ENCODE measurements at places on chromosomes 1 and 21. TPM values are rescaled to one million over a fixed set of nuclear protein-coding genes. Genes with fewer than 3 reads are reported as not detected.

Gene PIK3CD
- 280 TPM for total RNA-seq

Gene NECTIN4
- not detected for total RNA-seq

Gene LCE4A
- total RNA-seq: not detected

Gene TRAPPC10
- total RNA-seq: 93.2 TPM

Gene CYP4Z1
- total RNA-seq: not detected

Gene UTS2
- total RNA-seq: not detected

Gene CFAP298
- total RNA-seq: 40.3 TPM

Gene WDR64
- total RNA-seq: 0.10 TPM

DNA sequence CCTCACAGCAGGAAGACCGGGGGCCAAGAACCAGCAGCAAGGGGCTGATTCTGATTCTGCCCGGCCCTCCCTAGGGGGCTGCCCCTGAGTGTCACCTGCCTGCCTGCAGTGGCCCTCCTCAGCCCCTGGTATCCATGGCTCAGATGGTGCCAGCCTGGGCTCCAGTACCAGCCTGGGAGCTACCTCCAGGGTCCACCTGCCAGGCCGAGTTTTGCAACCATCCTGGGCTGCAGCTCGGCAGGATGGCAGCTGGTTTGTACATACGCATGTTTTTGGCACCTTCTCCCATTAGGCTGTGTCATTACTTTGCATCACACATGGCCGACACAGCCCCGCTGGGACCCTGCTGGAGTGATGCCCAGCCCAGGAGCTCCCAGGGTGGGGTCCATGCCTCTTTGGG lies 93.3 kb upstream of the WNT4 start:
- no peak for DNase-seq
- H3K4me3 ChIP-seq: no peak overlapping the region
- H3K36me3 ChIP-seq: no peaks in the 10 kb centered on the region
- no peaks in the 10 kb centered on the region for H3K4me1 ChIP-seq
- H3K27me3 ChIP-seq: no peaks in the 10 kb centered on the region

DNA sequence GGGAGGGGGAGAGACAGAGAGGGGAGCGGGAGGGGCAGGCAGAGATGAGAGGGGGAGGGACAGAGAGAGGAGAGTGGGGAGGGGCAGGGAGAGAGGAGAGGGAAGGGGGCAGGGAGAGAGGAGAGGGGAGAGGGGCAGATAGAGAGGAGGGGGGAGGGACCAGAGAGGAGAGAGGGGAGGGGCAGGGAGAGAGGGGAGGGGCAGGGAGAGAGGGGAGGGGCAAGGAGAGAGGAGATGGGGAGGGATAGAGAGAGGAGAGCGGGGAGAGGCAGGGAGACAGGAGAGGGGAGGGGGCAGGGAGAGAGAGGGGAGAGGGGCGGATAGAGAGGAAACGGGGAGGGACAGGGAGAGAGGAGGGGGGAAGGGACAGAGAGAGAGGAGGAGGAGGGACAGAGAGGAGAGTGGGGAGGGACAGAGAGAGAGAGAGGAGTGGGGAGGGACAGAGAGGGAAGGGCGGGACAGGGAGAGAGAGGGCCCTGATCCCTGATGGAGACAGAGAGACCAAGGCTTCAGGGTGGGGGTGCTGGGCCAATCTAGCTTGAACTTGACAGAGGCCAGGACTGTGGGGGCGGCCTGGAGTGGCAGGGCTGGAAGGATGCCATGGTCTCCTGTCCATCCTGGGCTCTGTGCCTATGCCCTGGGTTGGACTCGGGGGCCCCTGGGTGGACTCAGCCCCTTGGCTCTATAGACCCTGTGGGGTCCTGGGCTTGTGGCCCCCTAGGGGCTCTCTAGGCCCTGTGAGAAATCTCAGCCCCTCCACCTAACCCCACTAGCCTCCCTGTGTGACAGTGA lies 43.6 kb downstream of the DMRTB1 start:
- no peak overlapping the region for H3K27ac ChIP-seq

DNA sequence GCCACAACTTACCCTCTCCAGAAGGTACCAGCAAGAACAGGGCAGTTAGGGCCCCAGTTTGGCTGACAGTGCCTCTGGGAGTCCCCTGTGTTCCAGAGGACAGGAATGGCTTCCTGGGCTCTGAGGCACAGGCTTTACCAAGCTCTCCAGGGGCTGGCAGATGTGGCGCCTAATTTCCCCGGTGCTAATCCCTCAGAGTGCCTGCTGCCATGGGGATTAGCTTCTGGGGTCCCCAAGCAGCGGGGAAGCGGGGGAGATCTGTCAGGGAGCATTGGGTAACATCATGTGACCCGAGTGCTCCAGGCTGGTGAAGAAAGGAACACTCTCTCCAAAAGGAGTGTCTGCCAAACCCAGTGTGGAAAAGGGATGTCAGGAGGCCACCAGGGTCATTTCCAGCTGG lies at the start of gene LACTBL1:
Gene LACTBL1, minus strand, starts transcription at position 107 of the 400 bp plus-strand sequence. CDS start 550 bp downstream, outside the sequence.
- H3K4me1 ChIP-seq: no peaks in the 10 kb centered on the region
- DNase-seq: no peak
- no peak within 1 kb of the TSS for H3K27ac ChIP-seq
- no peaks in the 10 kb centered on the region for H3K36me3 ChIP-seq
- H3K4me3 ChIP-seq: no peak within 1 kb of the TSS

- no peaks in the 10 kb centered on the region for H3K4me1 ChIP-seq
- no peak for DNase-seq
- no peak overlapping the region for H3K4me3 ChIP-seq
- H3K36me3 ChIP-seq: no peaks in the 10 kb centered on the region
- no peaks in the 10 kb centered on the region for H3K27me3 ChIP-seq
- no peak overlapping the region for H3K27ac ChIP-seq
Measured at GRCh38 chr21:33663241-33663640, 20.9 kb downstream of the ITSN1 start.

- peak overlapping the region; percentile 53 for H3K4me3 ChIP-seq
- H3K27ac ChIP-seq: peak overlapping the region; percentile 77
- H3K36me3 ChIP-seq: peaks cover 21% of the 10 kb centered on the region
- peak; percentile 86 for DNase-seq
- no peaks in the 10 kb centered on the region for H3K27me3 ChIP-seq
Measured at GRCh38 chr1:25642574-25643108, 26.1 kb downstream of the MAN1C1 start.

DNA sequence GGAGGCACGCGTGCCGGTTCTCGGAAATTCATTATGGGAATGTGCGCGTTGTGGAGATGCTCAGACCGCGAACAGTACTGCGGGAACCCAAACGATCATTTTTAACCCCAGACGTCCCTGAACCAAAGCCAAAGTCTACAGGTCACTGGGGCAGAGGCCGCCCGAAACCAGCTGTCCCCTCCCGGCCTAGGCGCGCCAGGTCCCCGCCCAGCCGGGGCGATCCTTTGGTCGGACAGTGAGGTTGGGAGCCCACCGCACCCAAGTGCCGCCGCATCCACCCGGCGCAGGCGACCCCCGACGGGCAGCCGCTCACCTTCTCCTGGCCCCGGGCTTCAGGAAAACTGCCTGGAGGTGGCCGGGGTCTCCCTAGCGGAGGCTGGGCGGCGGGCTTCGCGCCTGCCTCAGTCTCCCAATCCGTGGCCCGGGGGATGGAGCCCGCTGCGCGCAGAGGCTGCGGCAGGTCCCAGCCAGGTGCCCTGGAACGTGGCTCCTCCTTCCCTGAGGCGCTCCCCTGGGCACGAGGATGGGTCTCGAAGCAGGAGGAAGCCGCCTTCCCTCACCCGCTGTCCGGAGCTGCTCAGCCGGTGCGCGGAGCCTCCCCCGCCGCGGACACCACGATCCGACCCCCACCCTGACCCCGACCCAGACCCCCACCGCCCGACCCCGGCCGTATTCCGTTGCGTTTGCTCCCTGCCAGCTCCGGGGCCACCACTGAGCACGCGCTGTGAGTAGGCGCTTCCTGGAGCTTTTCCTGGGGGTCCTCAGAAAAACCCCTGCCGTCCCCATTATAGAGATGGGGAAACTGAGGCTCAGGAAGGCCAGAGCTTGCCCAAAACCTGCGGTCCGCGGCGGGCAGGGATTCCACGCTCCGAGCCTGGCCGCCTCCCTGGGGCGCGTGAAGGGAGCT lies 8.1 kb upstream of the SLX9 start:
- H3K4me1 ChIP-seq: peaks cover 32% of the 10 kb centered on the region
- no peak for DNase-seq
- peak overlapping the region; percentile 86 for H3K4me3 ChIP-seq
- peak overlapping the region; percentile 79 for H3K27ac ChIP-seq
- H3K36me3 ChIP-seq: peaks cover 5% of the 10 kb centered on the region
- H3K27me3 ChIP-seq: no peaks in the 10 kb centered on the region

DNA sequence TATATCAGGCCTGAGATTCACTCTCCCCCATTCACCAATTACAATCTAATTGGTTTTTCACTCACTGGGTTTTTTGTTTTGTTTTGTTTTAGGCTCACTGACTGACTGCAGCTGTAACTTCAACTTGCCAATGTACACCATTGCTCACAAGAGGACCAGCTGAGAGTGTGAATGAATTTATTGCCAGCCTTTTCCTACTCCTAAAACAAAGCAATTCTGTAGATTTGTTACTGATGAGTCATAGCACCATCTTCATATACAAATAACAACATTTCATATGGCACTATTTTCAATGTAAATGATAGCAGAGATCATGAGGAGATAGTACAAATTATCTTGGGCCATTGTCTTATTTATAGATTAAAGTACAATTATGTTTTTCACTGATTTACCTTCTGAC lies 76.0 kb upstream of the DPYD start:
- H3K4me3 ChIP-seq: no peak overlapping the region
- no peak overlapping the region for H3K27ac ChIP-seq
- no peaks in the 10 kb centered on the region for H3K36me3 ChIP-seq
- no peak for DNase-seq
- H3K27me3 ChIP-seq: no peaks in the 10 kb centered on the region
- no peaks in the 10 kb centered on the region for H3K4me1 ChIP-seq

DNA sequence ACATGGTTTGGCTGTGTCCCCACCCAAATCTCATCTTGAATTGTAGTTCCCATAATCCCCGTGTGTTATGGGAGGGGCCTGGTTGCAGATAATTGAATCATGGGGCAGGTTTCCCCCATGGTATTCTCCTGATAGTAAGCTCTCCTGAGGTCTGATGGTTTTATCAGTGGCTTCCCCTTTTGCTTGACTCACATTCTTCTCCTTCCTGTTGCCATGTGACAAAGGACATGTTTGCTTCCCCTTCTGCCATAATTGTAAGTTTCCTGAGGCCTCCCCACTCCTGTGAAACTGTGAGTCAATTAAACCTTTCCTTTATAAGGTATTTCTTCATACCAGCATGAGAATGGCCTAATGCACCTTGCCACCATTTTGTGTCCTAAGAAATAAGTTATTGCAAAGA lies 415.0 kb downstream of the COL11A1 start:
- H3K27ac ChIP-seq: no peak overlapping the region
- H3K27me3 ChIP-seq: no peaks in the 10 kb centered on the region
- DNase-seq: no peak
- H3K4me3 ChIP-seq: no peak overlapping the region

DNA sequence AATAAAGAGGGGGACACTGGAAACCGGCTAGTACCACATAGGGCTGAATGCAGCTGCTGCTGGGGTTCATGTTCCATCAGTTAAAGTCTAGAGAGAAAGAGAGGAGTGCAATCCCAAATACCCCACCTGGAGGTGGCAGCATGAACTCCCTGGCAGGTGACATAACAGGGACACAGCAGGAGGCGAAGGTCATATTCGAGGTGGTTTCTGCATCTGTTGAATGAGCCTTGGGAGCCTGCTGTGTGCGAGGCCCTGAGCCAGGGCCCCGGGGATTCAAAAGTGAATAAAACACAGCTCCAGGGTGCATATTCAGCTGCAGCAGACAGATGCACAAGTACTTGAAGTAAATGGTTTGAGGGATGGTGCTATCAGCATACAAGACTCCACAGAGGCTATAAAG lies 456.8 kb downstream of the SETD4 start:
- H3K27ac ChIP-seq: no peak overlapping the region
- no peaks in the 10 kb centered on the region for H3K4me1 ChIP-seq
- H3K36me3 ChIP-seq: no peaks in the 10 kb centered on the region
- no peaks in the 10 kb centered on the region for H3K27me3 ChIP-seq
- DNase-seq: no peak

DNA sequence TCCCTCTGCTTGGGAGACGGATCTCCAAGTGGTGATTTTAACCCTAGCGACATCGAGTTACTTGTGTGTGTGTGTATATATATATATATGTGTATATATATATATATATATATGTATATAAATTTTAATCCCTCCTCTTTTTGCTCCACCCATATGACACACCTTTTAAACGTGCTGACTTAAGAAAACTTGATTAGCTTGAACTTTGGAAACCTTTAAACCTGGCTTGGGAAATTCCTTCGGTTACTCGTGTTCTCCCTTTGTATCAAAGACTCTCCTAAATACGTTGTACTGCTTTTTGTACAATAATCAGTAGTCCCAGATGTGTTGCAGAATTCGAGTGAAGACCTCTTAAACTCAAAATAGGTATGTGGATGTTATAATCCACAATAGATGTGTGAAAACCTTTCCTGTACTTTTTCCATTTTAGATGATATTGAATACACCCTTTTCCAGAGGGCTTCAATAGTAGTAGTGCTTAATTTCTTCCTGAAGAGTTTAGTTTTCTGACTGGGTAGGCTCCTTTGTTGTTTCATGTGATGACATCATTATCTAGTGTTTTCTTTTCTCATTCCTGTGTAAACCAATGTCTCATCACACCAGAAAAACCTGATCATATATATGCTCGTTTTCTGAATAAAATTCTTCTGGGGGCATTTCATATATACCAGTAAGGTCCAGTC lies 1.4 kb downstream of the RNF11 start:
- no peaks in the 10 kb centered on the region for H3K36me3 ChIP-seq
- peak overlapping the region; percentile 90 for H3K27ac ChIP-seq
- peaks cover 43% of the 10 kb centered on the region for H3K4me1 ChIP-seq
- peak overlapping the region; percentile 68 for H3K4me3 ChIP-seq

DNA sequence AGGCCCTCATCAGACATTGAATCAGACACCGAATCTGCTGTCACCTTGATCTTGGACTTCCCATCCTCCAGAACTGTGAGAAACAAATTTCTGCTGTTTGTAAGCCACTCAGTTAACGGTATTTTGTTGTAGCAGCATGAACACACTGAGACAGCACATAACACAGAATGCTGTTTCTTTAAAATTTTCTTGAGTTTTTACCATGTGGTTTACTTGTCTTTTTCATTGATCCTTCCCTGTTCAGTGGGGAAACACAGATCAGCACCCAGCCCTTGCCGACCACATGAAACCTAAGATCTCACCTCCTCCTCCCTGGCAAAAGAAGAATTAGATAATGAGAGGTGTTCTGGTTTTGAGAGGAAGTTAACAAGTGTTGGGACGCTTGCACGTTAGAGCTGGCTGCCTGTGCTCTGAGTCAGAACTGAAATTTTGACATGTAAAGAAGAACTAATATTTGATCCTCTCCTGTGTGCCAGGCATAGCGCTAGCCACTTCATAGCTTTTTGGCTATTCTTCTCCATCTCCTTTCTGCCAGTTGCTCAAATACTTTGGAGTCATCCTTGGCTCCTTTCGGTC lies 179.6 kb downstream of the DHRS3 start:
- H3K4me3 ChIP-seq: peak overlapping the region; percentile 17
- no peaks in the 10 kb centered on the region for H3K27me3 ChIP-seq
- no peaks in the 10 kb centered on the region for H3K36me3 ChIP-seq
- H3K27ac ChIP-seq: peak overlapping the region; percentile 1

GRCh38 chr1:41368366-41368765 lies 7.1 kb downstream of the FOXO6 start:
- no peaks in the 10 kb centered on the region for H3K36me3 ChIP-seq
- no peaks in the 10 kb centered on the region for H3K27me3 ChIP-seq
- H3K27ac ChIP-seq: no peak overlapping the region
- DNase-seq: no peak
- no peak overlapping the region for H3K4me3 ChIP-seq

GRCh38 chr1:46467183-46467504 lies 22.5 kb upstream of the DMBX1 start:
- H3K36me3 ChIP-seq: no peaks in the 10 kb centered on the region
- H3K27ac ChIP-seq: no peak overlapping the region
- no peaks in the 10 kb centered on the region for H3K4me1 ChIP-seq

Data from naive thymus-derived CD4-positive, alpha-beta T cell (primary cell).